ENCODE measurements at places on chromosomes 13 and 19. TPM values are rescaled to one million over a fixed set of nuclear protein-coding genes. Genes with fewer than 3 reads are reported as not detected.

Gene ACP7
- total RNA-seq: not detected

Gene DOCK6
- total RNA-seq: 5.3 TPM

Gene FFAR2
- not detected for total RNA-seq

Gene OVOL3
- total RNA-seq: not detected

Gene PRODH2
- not detected for total RNA-seq

DNA sequence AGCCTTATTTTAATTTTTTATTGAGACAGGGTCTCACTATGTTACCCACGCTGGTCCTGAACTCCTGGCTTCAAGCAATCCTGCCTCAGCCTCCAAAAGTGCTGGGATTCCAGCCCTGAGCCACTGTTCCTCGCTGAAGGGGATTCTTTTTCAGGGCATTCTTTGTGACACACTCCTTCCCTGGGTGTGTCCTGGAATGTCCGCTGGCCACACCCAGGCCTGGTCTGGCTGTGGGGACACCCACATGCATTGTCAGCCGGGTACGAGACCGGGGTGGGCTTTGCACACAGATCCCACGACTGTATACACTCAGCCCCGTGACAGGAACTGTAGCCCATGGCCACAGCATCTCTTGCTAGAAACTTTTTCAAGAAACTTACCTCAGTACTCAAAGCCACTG lies 34.4 kb upstream of the GATAD2A start:
- no peak for DNase-seq

DNA sequence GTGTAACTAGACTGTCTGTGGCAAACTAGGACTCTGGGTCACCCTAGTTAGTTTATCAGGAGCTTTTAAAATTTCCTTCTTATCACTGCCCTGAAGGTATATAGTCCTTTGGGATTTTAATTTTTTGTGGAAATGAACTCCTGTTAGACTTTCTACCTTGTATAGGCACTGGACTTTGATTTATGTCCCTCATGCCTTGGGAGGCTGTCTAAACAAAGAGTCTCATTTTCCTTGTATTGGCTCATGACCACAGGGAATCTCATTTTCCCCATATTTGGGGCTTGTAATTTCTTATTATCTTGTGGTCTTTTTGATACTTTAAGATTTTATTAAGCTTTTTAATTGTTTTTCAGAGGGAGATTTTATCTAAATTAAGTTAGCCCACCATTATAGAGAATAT lies 21.4 kb downstream of the KCTD4 start:
- no peak for DNase-seq

DNA sequence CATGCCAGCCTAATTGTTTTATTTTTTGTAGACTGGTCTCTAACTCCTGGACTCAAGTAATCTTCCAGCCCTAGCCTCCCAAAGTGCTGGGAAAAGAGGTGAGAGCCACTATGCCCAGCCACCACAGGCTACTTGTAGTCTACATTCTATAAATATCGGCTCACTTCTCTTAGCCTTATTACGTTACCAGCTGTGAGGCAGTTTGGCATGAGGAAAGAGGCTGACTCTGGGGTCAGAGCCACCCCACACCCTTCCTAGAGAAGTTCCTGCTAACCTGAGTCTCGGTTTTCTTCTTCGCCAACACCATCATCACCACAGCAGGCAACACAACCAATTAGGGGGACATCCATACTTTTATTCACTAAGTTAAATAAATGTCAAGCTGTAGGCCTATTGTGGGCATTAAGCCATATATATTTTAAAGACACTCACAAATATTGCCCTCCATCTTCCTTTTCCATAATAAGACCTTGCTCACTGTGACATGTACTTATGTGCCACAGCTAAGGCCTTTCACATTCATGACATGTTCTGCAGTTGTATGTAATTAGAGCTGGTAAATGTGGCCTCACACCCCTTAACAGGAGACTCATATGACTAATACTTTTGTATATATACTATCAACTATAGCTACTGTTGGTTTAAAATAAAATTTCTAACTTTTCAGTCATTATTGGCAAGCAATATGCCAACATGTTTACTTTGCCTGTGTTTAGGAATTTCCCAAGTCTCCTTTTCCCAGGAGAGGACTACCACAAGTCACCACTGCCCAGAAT lies 5.7 kb downstream of the SLC25A30 start:
- DNase-seq: no peak

GRCh38 chr13:75879656-75880055 lies 243.5 kb downstream of the LMO7 start:
- DNase-seq: no peak

GRCh38 chr13:43289470-43290255 lies 266.3 kb downstream of the DNAJC15 start:
- DNase-seq: no peak

- no peak for DNase-seq
Measured at GRCh38 chr19:48735031-48735615, 5.3 kb downstream of the RASIP1 start.

DNA sequence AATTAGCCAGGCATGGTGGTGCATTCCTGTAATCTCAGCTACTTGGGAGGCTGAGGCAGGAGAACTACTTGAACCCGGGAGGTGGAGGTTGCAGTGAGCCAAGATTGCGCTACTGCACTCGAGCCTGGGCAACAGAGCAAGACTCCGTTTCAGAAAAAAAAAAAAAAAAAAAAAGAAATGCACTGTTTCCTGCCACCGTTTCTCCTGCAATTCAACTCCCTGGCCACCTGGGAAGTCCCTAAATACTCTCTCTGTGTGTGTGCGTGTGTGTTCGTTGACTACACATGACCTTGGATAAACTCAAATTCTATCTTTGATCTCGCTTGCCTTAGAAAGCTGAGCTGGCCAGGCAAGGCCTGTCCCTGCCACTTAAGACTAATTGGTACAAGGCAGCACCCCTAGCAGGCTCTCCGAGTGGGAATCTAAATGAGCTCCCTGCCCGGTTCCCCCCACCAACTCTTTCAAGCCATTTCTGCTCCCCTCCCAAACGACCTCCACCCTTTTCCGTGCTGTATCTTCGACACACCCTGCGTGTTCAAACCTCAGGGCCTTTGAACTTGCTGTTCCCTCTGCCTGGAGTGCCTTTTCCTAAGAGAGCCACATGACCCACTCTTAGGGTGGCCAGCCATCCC lies 5.2 kb upstream of the BCAT2 start:
- DNase-seq: no peak

DNA sequence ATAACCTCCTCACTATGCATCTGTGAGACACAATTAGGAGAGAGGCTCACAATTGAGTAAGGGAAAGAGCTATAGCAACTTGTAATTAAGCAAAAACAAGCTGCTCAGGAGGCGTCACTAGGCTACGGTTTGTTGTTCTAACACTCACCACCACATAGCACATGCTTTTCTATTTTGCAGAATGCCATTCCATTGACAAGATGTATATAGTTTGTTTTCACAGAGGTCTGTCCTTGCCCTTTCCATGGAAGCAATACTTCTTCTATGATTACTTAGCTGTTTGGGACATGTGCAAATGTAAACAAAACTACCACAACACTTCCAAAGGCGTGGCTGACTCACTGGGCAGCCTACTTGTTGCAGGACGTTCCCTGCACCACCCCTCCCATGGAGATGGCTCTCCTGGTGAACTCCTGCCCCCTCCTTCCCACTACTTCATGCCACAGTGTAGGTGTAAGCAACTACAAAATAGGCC lies 33.9 kb upstream of the FAM216B start:
- no peak for DNase-seq
